ENCODE measurements at places on chromosomes 5 and 9.

DNA sequence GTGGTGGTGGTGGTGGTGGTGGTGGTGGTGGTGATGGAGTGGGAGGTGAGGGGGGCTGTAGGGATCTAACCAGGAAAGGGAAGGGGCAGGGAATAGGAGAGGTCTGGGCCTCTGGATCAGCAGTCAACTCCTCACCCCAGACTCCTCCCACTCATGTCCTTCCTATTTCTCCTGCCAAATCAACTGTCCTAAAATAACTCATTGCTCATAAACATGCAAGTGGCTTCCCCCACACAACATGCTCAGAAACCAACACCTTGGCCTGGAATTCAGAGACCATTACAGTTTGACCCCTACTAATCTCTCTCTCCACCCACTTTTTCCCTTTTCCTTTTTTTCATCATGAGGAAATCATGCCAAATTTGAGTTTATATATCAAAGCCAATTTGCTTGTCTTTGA lies 8.4 kb upstream of the FSD1L start:
- DNase-seq: no peak

DNA sequence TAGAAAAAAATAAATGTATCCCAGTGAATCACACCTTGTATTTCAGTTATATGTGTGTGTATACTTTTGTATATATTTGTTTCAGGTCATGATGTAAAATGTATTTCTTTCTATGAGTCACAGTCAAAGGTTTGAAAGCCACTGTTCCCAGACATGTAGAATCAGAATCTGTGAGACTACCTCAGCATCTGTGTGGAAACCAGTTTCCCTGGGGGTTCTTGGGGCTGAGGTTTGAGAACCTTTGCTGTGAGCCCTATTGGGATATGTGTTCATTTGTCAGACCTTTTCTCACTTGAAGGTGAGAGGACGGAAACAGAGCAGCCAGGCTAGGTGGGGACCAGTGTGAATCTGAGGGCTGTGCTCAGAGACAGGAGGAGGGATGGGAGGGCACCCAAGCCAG lies 78.7 kb upstream of the SAP30L start:
- no peak for DNase-seq

- no peak for DNase-seq
Measured at GRCh38 chr5:156322666-156323065, 4.3 kb upstream of the SGCD start.

DNA sequence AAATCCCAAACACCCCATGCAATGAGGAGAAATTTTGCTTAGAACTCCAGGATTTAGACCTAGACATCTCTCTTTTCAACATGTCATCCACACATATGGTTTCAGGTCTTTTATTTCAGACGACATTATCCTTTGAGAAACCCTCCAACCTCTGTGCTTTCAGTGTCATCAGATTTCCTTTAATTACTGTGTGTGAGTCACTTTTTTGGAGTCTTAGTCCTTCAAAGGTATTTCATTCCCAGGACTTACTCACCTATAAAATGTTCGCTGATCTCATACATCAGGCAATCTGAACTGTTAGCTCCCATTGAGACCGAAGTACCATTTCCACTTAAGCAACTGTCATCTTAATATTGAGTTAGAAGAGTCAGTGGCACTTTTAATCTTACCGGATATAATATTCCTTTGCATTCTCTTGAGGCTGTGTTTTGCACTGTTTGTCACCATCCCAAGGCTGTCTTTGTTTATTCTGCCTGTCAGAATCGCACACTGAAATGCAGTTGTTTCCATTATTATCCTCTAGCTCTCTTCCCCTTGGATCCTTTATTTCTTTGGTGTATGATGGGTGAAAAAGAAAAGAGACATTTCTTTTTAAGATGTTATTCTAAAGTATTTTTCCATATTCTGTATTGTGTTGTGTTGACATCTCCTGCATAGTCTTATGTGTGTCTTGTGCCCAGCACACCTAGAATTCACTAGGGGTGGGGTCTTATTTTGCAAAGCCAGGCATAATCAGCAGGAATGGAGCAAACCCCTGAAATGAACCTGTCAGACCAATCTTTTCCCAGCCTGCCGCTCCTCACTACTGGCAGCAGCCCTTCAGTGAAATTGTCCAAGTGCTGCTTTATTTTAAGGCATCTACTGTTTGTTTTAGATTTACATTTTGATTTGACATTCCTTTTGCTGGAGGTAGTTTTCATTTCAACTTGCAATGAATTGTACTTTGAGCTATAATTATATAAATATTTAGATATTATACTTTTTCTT lies 155.4 kb downstream of the PAM start:
- DNase-seq: no peak

DNA sequence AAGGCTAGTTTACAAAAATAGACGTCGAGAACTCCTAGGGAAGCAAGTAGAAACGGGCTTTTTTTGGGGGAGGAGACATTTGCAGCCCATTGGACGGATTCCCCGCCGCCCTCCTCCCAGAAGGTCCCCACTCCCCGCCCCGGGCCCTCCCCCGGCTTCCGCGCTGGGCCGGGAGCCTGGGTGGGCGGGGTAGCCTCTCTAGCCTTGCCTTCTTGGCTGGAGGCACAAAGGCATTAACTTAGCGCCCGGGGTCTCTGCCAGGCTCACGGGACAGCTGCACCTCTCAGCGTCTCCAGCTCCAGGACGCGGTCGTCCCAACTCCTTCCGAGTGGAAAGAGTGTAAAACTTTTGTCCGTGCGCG lies at the start of gene DMRTA1:
TSS of gene DMRTA1 (plus strand) at position 236 of the 361 bp plus-strand sequence. CDS start 242 bp downstream, outside the sequence.
- DNase-seq: peak; percentile 36

DNA sequence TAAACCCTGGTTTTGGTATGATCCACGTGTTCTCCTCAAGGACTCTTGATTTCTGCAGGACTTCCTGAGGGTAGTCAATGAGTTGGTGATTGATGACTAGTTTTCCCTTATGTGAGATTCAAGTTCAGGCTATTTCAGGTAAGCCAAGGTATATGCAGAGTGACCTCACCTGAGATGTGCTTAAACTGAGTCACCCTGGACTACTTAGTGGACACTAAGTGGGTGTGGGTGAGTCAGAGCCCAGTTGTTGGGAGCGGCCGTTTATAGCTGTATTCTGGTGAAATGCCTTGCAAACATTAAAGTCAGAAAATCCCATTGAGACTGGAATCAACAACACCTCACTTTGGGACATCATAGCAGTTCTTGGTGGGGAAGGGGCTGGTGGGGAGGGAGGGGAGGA lies 62.9 kb downstream of the SLC28A3 start:
- no peak for DNase-seq

DNA sequence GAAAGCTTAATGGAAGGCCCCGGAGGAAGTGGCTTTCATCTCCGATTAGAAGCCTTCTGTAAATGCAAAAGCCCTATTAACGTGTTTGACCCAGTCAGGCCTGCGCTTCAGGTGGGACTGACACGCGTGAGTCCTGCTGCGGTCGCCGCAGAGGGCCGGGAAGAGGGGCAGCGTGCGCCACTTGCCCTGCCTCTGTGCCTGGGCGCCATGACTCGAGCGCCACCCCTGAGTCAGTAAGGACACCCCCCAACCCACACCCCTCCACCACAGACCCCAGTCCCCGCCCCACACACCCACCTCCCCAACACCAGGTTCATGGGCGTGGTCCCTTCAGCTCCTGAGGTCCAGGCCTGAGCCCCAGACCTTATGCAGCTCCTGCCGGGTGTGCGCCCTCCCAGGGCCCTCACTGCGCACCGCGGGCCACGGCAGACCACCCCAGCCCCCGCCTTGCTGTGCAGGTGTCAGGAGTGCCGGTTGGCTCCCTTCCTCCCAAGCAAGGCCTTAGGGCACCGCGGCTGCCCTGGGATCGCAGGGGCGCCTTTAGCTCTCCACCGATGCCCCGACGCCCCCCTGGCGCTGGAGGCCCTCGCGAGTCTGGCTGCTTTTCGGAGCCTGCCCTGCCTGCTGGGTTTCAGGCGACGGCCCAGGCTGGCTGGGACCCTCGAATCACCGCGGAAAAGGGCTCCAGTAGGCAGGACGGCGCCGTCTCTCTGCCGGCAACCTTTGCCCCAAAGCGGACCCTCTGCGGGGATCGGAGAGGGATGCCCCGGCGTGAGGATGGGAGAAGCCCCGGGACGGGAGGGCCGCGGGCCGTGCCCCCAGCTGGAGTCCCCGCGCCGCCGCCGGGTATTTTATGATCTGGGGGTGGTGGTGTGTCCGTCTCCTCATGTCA lies 625 bp upstream of the OLFM1 start:
- peak; percentile 65 for DNase-seq

DNA sequence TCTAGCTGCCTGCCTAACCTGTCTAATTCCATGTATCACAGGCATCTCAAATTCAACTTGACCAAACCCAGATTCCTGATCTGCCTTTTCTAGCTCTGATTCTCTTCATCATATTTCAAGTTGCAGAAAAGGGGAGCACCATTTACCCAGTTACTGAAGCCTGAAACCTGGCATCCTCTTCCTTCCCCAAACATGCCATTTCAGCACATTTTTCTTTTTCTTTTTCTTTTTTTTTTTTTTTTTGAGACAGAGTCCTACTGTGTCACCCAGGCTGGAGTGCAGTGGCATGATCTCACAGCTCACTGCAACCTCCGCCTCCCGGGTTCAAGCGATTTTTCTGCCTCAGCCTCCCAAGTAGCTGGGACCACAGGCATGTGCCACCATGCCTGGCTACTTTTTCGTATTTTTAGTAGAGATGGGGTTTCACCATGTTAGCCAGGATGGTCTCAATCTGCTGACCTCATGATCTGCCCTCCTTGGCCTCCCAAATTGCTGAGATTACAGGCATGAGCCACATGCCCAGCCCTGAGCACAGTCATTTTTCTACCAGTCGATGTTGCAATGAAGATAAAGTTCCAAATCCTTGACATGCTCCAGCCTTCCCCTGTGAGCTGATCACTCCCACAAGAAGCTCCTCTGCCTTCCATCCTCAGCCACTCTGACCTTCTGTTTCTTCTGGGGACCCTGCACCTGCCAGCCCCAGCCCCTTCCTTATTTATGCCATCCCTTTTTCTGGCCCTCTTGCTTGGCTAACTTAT lies 32.2 kb downstream of the ACER2 start:
- no peak for DNase-seq

DNA sequence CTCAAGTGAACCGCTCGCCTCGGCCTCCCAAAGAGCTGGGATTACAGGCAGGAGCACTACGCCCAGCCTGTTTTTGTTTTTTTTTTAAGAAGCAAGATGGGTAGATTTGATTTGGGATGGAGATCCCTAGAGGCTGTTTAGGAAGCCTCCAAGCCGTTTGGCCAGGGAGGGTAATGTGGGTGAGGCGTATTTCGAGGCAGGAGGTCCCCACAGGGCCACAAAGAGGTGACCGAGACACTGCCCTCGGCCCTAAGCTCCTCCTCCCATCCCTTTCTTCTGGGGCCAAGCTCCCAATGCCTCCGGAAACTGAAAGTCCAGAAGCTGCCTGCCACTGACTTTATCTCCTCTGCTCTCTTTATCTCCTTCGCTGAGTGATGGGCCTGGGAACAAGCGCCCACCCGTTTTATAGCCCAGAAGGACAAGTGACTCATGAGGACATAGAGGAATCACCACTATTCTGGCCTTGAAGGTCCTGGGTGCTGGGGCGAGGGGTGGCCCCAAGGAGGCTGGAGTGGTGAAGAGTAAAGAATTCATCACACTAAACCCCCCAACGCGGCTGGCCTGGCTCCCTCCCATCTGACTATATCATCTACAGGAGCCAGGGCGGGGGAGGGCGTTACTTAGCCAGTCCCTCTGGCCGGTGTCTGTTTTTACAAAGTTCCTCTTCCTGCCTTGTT lies 2.0 kb upstream of the RALGDS start:
- no peak for DNase-seq

DNA sequence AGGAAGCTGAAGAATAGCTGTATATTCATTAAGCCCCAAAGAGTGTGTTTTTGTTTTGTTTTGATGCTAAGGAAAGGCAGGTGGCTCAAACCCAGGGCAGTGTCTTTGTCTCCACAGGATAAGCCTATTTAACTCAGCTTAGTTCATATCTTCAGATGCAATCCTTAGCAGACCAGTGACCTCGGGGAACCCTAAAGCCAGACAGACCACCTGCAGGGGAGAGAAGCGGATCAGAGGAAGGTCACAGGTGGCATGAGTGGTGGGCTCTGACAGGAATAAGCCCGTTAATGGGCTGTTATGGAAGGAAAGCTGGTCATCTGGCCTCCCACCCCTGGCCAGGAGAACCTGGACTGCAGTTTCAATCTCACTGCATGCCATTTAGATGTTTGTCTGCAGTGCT lies 30.8 kb downstream of the TAS2R1 start:
- DNase-seq: no peak

DNA sequence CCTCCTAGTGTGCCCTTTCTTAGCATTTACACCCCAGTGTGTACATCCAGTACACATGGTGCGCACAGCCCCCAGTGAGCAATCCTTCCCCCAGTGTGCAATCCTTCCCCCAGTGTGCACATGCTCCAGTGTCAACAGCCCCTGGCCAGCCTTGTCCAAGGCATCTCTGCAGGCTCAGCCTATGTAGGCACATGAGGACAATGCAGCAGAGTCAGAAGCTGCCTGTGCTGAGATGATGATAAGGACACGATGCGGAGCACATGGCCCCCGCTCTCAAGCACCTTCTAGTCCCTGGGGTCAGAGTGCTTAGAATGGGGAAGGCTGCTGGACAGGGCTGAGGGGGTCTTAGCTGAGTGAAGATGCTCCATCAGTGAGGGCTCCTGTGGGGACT lies 69.8 kb downstream of the GADD45G start:
- no peak for DNase-seq

- no peak for DNase-seq
Measured at GRCh38 chr9:105254226-105254625, 9.8 kb downstream of the SLC44A1 start.

DNA sequence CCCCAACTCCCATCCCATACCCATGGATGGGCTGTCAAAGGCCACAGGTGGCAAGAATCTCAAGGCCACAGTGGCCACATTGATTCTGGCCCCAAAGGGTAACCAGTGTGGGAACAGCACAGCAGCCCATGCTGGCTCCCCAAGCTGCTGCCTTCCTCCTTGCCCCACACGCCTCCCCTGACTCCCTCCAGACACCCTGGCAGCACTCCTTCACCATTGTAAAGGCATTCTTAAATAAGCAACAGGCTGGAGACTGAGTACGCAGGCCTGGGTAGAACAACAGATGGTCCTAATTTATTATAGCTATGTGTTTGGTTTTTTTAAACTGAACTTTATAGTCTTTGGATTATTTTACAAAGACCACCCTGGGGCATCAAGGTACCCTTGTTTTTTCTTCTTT lies 158.8 kb downstream of the TSSK1B start:
- DNase-seq: no peak

- DNase-seq: no peak
Measured at GRCh38 chr5:161094411-161094810, 242.4 kb upstream of the ATP10B start.

GRCh38 chr5:116747881-116748280 lies 173.3 kb upstream of the SEMA6A start:
- no peak for DNase-seq

DNA sequence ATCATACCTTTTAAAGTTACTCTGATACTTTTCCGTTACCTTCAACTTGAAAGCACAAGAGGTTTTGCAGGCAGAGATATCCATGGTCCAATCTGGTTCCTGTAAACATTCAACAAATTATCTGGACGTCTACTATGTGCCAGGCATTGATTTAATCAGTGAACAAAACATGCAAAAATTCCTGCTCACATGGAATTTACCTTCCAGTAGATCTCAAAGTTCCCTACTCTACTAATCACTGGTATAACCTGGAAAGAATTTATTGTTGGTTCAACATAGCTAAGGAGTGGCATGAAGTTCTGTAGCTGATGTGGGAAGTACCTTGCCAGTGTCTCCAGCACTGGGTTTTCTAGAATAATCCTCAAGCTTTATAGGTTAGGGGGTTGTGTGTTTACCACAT lies 9.8 kb downstream of the OCLN start:
- DNase-seq: no peak

GRCh38 chr5:122301016-122301415 lies 11.0 kb upstream of the SNCAIP start:
- DNase-seq: no peak

Data from posterior cingulate gyrus (tissue), 11 donors.